ENCODE measurements at places on chromosomes 1 and 21.

DNA sequence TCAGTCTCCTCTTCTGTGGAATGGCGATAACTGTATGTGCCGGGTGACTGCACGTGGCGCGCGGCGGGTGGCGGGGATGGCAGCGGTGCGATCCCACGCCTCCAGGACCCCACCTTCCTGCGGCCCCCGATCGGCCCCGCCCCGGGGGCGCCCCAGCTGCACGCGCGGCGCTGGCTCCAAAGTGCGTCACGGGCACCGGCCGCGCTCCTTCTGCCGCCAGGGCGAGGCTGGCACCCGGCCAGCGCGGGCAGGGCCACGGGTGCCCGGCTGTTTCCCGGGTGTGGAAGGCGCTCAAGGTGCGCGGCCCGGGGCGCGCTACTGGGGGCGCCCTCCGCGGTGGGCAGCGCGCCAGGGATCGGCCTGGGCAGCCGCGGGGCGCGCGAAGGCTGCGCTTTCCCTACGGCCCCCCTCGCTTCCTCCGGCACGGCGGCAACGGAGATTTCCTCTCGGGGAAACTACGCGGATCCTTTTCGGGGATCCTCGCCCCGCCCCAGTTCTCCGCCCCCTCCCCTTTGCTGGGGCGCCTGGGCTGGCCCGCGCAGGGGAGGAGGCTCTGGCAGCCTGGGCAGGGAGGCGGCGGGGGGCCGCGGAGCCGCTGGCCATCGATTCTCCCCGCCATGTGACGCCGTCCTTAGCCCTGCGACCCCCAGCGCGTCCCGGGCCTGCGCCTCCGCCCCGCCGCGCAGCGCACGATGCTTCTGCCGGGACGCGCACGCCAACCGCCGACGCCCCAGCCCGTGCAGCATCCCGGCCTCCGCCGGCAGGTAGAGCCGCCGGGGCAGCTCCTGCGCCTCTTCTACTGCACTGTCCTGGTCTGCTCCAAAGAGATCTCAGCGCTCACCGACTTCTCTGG is at the start of gene EVA1C:
TSS of gene EVA1C (plus strand) at position 545 of the 853 bp plus-strand sequence. CDS start at position 693, 148 bp downstream.
- DNase-seq = peak; percentile 71

GRCh38 chr1:65189576-65190115 is 41.6 kb downstream of the AK4 start:
- DNase-seq = no peak

- DNase-seq = no peak
Observed at GRCh38 chr1:169595764-169596711, 9.8 kb upstream of the F5 start.

- no peak for DNase-seq
Observed at GRCh38 chr1:156805766-156806511, 10.7 kb downstream of the SH2D2A start.

GRCh38 chr1:41411229-41411628 is 50.0 kb downstream of the FOXO6 start:
- no peak for DNase-seq

- no peak for DNase-seq
Observed at GRCh38 chr1:189654906-189655305, 822.8 kb downstream of the BRINP3 start.

DNA sequence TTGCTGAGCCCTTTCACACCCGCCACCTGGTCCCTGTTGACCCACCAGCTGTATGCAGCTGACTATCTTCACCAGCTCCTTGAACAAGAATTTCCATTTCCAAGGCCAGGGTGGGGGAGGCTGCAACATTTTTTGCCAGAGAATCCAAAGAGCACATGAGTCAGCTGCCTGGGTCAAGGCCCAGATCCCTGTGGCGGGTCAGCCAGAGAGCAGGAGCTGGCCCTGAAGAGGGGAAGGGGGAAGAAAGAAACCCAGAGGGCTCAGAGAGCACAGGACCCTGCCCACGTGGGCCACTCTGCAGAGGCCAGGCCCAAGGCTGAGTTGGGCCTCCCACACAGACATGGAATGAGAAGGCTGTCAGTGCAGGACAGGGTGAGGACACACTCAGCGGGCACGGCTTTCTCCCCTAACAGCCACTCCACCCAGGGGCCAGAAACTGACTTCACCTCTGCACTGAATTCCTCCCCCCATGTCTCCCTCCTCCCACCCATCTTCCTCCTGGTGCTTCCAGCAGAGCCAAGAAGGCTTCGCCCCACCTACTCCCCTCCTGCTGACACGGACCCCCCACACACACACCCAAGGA is 28.9 kb downstream of the S100A6 start:
- DNase-seq = no peak

GRCh38 chr1:186659890-186660341 is 20.3 kb downstream of the PTGS2 start:
- DNase-seq = no peak

GRCh38 chr1:57319165-57319564 is 104.7 kb downstream of the DAB1 start:
- DNase-seq = no peak

- DNase-seq = no peak
Observed at GRCh38 chr21:38440746-38441145, 57.5 kb downstream of the ERG start.

- no peak for DNase-seq
Observed at GRCh38 chr1:206833801-206834200, 31.6 kb upstream of the IL20 start.

- DNase-seq = no peak
Observed at GRCh38 chr1:32998997-32999396, 34.4 kb upstream of the RNF19B start.

DNA sequence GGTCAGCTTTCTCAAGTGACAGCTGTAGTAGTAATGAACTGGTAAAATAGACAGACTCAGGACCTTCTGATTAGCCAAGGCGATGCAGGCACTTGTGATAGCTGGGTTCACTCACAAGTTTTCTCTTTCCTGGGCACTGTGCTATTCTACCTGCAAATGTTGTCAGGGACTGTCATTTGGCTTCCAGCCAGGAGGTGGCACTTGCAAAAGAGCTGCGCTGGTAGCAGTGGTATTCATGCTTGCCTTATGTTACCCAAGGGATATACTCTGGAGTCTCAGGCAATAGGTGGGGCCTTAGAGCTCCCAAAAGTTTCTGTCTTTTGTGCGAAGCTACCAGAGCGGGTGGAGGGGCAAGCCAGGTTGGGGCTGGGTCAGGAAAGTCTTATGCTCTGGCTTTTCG is 23.5 kb downstream of the IFI44 start:
- no peak for DNase-seq

GRCh38 chr1:42145764-42146625 is 7.2 kb upstream of the GUCA2B start:
- DNase-seq = no peak

- no peak for DNase-seq
Observed at GRCh38 chr1:36481771-36482723, 666 bp downstream of the CSF3R start.

GRCh38 chr1:11487196-11487751 is 8.3 kb downstream of the DISP3 start:
- no peak for DNase-seq

GRCh38 chr1:39173119-39173994 is 31.1 kb upstream of the MACF1 start:
- no peak for DNase-seq

DNA sequence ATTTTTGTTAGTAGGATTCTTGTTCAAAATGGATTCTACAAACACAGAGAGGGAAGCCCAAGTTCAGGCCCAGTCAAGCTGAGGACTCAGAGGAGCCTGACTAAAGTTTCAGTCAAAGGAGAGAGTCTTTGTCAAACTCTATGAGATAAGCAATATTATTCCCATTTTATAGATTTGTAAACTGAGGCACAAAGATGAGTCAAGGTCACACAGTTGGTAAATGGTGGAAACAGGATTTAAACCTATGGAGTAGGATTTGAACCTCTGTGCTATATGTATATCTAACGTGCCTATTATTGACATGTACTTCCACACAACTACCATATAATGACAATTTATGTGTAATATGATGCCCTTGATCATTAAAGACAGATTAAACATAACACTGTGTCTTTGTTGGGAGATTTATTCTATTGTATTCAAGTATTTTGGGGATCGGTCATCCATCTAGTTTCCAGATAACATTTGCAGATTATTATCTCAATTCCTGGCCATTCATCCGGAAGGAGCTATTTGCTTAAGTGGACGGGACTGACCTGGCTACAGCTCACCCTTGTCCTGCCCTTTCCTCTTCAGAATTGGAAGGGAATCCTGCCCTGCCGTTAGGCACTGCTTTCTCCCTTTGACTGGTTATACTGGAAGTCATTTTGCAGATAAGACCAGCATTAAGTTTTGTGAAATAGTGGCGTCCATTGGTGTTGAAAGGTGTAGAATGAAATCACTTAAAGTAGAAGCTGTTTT is 86.1 kb upstream of the LMO4 start:
- DNase-seq = no peak

DNA sequence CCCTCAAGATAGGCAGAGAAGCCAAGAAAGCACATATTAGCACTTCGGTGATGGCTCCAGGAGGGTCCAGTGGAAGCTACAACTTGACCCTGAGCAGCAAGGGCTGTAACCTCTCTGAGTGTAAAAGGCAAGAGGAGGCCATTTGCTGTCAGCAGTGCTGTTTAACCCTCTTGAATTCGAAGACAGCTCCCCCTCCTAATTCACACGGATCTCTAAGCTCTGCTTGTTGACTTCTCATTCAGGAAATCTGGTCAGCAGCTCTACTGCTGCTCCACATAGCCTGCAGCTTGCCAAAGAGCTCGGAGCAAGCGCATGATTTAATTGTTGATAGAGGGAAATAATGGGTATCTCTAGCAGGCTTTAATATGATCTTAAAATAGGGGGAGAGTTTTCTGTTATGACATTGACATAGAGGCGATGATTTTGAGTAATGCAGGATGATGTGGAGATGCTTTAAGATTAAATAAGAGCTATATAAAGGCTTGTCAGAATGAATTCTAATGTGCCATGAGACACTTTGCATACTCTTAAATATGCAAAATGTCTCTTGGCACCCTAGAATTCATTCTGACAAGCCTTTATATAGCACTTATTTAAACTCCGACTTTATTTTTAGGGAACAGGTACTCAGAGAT is 79.4 kb upstream of the USH2A start:
- no peak for DNase-seq

- no peak for DNase-seq
Observed at GRCh38 chr1:51331206-51332100, 1.1 kb upstream of the TTC39A start.

DNA sequence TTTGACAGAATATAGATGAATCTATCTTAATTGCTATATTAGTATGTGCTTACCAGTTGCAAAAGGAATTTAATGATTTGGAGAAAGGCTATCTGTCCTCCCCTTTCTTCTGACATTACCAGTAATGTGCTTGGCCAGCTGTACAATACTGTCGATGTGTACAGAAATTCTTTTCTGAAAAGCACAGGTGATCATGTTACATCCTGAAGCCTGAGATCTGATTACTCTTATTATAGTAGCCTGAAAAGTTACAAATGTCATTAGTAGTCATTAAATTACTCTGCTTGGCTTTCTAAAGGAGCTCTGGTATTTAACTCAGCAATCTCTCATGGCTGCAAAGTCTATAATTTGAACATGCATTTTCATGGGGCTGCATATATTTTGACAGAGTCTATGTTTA is 209.8 kb downstream of the PTPRC start:
- no peak for DNase-seq

DNA sequence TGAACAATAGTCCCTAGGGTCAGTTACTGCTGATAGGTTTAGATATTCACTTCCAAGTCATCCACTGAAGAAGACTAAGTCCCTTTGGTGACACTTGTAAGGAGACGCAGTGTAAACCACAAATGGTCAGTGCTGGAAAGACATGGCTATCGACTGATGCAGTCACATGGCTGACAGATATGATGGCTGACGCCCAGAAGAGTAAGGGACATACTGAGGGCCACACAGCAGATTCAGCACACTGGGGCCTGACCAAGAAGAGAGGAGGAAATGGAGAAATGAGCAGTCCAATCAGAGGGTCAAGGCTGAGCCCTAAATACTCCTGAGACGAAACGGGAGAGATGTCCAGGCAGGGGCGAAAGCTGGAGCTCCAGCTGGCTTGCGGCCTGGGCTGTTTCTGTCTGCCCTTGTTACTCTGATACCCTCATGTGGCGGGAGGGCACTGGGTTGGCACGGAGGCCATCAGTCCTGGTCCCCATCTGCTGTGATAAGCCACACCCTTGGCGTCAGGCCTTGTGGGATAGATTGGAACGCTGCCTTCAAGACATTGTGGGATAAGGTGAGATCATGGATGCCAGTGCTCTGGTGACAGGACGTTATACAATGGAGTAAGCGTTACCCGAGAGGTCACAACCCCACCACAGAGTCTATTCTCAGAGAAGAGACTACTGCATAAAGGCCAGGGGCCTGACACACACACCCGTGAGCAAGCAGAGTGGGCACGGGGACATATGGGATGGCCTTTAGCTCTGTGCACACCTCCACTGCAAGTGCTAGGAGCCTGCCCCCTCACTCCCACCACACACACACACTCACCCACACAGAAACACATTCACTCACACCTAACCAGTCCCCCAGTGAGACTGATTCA is 158.4 kb downstream of the TRABD2B start:
- no peak for DNase-seq

GRCh38 chr1:35603941-35604340 is 30.8 kb downstream of the TFAP2E start:
- DNase-seq = no peak

DNA sequence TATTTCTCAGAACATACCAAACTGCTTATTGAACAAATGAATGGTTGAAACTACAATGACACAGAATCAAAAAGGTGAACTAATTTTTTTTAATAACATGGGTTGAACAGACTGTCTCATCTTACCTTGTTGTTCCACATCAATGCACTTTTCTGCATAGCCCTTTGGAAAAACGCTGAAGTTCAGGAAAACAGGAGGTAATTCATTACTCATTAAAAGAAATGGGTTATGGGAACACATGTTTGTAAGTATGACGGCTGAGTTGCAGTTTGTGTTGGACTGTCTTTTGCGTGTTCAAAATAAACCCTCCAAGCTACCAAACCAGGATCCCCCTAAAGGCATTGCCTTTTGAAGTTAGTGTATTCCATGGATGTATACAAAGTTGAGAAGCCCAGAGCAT is 514.9 kb upstream of the PKN2 start:
- DNase-seq = no peak

DNA sequence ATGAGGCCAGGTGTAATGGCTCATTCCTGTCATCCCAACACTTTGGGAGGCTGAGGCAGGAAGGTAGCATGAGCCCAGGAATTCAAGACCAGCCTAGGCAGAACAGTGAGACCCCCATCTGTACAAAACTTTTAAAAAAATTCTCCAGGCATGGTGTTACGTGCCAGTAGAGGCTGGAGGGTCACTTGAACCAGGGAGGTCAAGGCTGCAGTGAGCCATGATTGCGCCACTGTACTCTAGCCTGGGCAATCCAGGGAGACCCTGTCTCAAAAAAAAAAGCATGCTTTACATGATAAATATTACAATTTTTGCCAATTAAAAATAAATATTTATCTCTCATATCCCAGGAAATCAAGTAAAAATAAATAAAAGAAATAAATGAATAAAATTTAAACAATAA is 17.6 kb upstream of the VPS45 start:
- no peak for DNase-seq

- no peak for DNase-seq
Observed at GRCh38 chr21:20169812-20170576, 828.2 kb upstream of the NCAM2 start.
